ENCODE measurements at places on chromosomes 4 and X.

GRCh38 chr4:17128268-17128667 lies 229.8 kb upstream of the LDB2 start:
- DNase-seq = no peak

DNA sequence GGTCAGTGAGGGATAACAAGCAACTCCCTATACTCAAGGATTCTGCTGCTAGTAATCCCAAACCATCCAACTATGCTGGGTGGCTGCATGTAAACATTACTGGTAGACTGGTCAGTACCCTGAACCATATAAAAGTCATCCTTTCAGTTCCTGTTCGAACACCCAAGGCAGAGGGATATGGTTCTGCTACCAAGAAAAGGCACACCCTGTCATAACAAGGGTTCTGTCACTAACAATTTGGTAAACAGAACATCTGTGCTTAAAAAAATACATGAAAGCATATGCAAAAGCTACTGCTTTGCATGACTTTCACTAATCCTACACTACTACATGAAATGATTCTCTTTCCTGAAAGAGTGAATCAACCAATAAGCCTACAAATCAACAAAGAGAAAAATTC lies 76.8 kb upstream of the MCF2 start:
- no peak for DNase-seq

GRCh38 chrX:861340-861890 lies 230.8 kb downstream of the SHOX start:
- DNase-seq = no peak

DNA sequence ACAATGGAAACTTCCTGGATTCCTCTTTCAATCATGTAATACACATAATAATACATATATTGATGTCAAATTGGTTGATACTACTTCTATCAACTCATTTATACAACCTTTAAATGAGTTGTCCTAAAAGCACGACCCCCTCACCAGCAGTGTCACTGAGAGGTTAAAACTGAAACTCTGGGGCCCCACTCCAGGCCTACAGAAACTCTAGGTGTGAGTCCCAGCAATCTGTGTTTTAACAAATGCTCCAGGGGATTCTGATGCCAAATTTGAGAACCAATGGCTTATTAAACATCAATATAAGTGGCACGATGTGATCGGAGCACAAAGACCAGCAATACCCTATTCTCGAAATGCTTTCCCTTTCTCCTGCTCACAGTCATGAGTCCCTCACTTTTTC lies 47.9 kb downstream of the ATP8A1 start:
- no peak for DNase-seq

DNA sequence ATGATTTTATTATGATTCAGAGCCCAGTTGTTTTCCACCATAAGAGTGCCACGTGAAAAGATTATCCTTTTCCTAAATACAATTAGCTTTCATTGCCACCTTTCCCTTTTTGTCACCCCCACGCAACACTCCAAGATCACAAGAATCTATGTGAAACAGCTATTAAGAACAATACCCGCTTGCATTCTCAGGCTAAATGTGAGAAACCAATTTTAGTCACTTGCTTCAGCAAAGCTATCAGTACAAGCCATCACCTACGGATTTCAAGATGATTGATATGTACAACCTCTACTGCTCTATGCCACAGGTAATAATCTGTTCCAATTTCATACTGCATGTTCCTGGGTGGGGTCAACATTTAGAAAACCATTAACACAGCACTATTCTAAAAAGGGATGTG lies 2.5 kb downstream of the ATP11C start:
- DNase-seq = no peak

DNA sequence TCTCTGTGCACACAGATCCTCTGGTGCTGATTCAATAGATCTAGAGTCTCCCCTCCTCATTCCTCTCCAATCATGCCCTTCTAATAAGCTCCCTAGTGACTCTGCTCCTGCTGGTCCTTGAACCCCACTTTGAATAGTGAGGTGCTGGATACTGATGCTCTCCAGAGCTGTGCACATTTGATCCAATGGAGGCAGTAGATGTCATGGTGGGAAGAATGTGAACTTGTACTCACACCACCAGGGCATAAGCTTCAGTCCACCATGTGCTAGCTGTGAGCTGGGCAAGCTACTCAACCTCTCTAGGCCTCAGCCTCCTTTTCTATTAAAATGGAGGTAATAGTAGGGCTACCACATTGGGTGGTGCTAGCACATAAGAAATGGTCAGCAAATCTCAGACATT lies 241.1 kb downstream of the SPATA18 start:
- DNase-seq = no peak

- no peak for DNase-seq
Measured at GRCh38 chrX:122770581-122770980, 413.5 kb upstream of the GRIA3 start.

DNA sequence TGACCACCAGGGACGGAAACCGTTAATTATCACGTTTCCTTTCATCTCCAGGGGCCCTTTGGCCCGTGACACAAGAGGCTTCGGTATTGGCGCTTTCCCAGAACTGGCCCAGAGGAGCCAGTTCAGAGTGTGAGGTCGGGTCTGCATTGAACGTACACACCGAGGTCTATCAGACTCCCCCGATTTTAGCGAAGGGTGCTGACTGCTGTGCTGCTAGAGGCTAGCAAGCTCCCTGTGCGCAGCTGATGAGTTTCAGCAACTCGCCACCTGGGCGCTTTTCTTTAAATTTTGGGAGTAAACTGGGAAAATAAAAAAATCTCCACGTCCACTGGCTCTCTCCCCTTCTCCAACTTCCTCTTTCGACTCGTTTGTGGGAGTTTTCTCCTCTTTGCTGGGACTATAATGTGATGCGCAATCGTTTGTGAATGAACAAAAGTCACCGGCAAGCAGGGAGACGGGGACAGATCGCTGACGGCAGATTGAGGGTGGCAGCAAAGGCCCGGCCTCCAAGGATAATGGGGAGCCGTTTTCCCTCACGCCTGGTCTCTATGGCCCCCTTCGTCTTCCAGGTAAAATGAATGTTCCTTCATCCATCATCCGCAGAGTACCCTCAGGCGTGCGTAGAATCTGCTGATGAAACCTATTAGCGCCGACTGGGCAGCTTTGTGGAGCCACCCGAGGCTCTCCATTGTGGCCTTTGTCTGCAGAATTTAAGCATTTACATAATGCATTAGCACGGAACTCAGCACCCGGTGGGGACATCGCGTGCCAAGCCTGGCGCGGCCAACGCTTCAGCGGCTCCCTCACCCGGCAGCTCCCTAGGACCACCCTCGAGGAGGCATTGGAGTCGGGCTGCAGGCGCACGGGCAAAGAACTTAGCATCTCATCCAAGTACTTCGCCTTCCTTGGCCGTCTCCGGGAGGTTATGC lies 1.6 kb upstream of the LRAT start:
- no peak for DNase-seq

All from D721Med (cell line).